ENCODE measurements at places on chromosomes 16 and 17.

DNA sequence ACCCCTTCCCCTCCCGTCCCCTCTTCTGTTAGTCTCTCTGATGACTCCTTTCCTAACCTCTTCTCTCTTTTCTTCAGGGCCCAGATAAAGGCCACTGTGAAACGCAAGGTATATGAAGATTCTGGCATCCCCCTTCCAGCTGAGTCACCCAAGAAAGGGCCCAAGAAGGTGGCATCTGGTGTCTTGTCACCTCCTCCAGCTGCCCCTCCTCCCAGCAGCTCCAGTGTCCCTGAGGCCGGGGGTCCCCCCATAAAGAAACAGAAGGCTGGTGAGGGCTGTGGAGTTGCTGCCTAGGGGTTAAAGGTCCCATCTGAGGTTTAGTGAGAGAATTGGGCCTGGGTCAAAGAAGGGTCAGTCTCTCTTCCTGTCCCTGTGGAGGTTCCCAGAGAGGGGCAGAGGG, 4.0 kb downstream of the RNASEK start:
- no peak for DNase-seq

- DNase-seq = no peak
Observed at GRCh38 chr17:5699814-5700213, 115.5 kb upstream of the NLRP1 start.

DNA sequence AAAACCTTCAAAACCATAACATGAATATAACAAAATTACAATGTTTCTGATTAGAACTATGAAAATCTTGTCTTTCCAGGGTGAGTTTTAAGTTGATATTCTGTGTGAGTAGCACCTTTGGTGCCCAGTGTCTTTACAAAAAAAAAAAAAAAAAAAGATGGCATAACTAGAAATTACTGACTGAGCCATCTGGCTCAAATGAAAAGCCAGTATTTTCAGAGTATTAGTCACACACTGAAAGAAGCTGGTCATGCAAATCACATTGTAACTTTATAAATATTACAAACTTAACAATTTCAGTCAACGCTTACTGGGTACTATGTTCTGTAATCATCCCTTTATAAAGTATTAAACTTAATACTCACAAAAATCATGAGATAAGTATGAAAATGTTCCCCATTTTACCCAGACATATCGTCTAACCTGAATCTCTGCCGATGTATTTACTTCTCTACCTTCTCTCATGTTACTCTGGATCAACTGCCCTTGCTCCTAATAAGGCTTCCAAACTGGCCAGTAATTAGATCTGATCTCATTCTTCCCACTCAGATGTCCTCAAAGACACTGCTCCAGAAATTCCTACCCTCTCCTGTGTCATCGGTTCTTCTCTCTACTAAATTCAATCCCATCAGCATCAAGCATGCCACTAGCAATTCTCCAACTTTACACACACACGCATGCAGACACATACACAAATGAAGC, 25.4 kb downstream of the UBE2G1 start:
- no peak for DNase-seq

GRCh38 chr17:55332296-55333041, 67.7 kb downstream of the HLF start:
- DNase-seq = no peak
